ENCODE measurements at places on chromosomes 3 and 15.
A peak's percentile ranks its signal among the peaks of the same experiment; 100 is the strongest.

- DNase-seq: no peak
These were observed 35.1 kb downstream of the LYZL4 start for GRCh38 chr3:42375121-42375800.

GRCh38 chr3:134253475-134254226 lies 3.0 kb upstream of the RYK start:
- no peak for DNase-seq

DNA sequence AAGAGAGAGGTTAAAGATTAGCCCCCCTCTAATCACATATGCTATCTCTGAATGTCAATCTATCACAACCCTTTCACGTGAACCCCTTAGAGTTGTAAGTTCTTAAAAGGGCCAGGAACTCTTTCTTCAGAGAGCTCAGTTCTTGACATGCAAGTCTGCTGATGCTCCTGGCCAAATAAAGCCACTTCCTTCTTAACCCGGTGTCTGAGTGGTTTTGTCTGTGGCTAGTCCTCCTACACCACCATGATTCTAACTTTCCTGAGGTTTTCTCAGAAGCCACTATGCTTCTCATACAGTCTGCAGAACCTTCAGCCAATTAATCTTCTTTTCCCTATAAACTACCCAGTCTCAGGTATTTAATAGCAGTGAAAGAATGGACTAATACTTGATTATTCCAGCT lies 231.1 kb upstream of the CNTN6 start:
- no peak for DNase-seq

GRCh38 chr3:133457465-133458067 lies 57.7 kb downstream of the BFSP2 start:
- peak; percentile 3 for DNase-seq

DNA sequence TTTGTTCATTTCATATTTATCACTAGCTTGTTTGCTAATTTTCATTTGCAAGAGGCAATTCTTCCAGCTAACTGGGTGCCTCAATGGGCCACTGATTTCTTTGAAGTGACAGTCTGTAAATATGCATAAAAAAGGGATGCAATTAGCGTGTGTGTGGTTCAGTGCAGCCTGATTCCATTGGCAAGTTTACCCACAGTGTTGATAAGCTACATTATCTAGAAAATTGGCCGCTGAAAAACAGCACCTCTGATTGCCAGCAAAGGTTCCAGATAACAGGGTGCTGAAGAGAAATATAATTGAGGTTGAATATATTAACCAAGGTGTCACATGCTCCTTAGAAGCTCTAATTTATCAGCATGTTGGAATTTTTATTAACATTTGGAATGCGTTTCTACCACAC lies 76.9 kb downstream of the SAMMSON start:
- DNase-seq: no peak

GRCh38 chr15:37203050-37203449 lies 102.7 kb upstream of the MEIS2 start:
- no peak for DNase-seq

DNA sequence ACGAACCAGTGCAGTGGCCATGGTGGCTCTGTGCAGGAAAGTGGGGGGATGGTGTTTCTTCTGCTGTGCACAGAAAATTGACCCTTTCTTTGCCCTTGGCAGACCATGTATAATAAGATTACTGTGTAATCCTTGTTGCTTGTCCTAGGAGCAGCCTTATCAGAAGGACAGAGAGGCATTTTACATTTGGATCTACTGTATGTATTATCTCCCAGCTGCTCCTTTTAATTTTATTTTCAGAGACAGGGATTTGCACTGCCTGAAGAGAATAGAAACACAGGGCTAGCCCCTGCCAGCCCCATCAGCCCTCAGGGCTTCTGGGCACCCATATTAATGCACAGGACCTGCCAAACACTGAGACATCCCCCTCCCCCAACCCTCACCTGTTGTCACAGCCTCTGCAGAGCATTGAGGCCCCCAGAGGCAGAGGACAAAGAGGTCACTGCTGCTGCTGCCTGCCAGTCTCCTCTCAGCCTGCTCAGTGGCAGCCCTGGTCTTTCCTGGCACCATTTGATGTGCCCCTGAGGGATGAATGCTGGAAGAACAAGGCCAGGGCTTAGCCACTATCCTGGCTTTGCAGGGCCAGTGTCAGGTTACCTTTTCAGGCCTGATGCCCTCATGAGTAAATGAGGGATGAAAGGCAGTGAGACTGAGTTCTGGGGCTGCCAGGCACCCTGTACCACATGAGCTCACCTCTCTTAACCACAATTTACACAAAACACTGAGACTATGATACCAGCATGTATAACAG lies 533.4 kb downstream of the NTRK3 start:
- DNase-seq: no peak

DNA sequence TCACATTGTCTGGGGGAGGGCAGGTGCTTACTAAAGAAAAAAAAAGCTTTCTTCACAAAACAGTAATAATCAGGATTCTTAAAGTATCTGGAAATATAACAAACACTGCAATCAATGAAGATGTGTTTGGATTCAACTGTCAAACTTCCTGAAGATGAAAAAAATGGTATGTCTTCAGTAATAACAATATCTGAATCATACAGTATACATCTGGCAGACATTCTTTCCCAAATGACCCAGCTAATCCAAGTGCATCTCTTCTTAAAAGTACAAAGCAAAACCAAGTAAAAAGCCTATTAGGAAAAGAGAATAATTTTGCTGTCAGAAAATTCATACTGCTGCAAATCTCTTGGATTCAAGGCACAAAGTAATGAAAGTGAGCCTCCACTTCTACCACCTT lies 145.0 kb upstream of the MCTP2 start:
- DNase-seq: no peak

- no peak for DNase-seq
These were observed 210.4 kb downstream of the TP63 start for GRCh38 chr3:189841473-189842205.

DNA sequence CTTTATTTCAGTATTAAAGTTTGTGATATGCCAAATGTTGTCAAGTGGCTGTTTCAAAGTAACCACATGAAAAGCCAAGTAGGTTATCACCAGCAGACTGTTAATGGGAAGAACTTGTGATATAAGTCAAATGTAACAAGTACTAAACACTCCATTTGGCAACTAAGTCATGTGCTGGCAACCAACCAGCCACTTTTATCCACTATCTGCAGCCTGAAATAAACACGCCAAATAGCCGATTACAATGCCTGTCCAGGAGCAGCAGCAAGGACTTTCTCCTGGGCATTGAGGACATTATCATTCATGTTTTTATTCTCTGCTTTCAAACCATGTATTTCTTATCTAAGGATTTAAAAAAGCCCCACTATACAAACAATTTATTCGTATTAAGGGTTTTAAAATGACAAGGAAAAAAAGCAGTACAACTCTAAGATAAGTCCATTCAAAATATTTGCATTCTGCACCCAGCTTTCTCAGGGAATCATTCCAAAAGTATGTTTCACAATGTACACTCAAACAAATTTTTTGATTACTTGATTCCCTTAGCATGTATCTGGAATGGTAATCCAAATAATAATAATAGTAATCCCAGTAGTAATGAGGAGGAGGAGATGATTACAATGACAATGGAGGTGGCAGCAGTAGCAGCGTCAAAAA lies 448.6 kb downstream of the ERC2 start:
- no peak for DNase-seq

- no peak for DNase-seq
These were observed 21.5 kb upstream of the SPTSSB start for GRCh38 chr3:161392853-161393252.

GRCh38 chr3:183131735-183132134 lies 30.8 kb downstream of the LAMP3 start:
- DNase-seq: no peak

- DNase-seq: no peak
These were observed 292.6 kb downstream of the LRRC3B start for GRCh38 chr3:26915208-26915607.

- no peak for DNase-seq
These were observed 45.9 kb downstream of the SLC12A8 start for GRCh38 chr3:125166599-125167136.

- no peak for DNase-seq
These were observed 130.5 kb downstream of the KLF13 start for GRCh38 chr15:31457161-31457560.

Data from erythroblast (primary cell).